ENCODE measurements at places on chromosomes 2 and 18.

DNA sequence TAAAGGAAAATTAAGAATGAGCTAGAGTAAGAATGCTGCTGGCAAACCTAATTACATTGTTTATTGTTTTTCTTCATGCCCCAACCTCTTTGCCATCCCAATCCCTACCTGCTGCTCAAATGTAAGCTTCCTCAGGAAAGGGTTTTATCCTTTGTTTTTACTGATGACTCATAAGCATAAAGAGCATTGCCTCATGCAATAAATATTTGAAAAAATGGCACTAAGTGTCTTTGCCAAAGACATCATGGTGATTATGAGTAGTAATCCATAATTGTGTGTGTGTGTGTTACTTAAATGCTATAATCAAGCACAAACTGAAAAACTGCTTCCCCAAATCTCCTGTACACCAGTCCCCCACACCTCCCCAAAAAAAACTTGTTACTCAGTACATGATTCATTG lies 53.4 kb downstream of the DNER start:
- DNase-seq: no peak

DNA sequence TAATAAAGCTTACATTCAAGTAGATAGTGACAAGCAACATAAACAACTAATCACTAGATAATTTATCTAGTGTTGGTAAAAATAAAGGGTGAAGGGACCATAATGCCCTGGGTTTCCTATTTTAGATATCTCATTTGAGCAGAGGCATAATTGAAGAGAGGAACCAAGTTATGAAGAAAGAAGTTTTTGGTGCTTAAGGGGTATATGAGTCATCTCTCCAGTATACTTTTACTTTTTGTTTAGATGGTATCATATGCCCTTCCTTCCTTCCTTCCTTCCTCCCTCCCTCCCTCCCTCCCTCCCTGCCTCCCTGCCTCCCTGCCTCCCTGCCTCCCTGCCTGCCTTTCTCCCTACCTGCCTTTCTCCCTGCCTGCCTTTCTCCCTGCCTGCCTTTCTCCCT lies 1053.5 kb upstream of the CELF4 start:
- no peak for DNase-seq

DNA sequence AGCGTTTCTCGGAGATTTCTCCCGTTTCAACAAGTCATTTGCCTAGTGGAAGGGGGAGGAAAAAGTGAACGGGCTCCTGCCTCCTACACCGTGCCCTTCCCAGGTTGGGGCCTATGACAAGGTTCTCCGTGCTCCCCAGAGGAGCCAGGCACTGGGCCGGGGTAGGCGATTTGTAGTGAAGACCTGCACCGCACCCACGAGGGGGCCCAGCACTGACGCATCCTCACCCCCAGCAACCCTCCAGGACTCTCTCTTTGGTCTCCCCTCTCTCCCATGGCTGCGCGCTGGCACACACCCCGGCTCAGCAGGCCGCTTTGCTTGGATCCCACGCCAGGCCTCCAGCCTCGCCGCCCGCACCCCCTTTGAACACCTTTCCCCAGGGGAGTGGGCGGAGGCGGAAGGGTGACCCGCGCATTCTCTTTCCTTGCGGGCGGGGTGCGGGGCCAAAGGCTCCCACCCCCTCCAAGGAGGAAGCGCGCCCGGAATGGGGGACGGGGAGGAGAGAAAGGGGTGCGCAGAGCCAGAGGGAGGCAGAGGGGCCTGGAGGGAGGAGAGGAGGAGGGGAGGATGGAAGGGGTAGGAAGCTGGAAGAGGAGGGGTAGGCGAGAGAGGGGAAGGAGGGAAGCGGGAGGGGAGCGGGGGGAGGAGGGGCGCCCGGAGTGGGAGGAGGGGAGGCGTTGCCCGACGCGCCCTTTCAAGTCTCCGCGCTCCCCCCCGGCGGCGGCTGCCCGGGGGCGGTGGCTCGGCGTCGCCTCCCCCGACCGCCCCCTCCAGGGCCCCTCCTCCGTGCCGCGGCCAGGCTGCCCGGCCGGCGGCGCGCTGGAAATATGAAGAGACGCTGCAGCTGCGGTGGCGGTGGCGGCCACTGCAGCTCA lies at the start of gene APCDD1:
APCDD1 (plus strand) TSS at position 830 of the 875 bp plus-strand sequence. CDS start 347 bp downstream, outside the sequence.
- peak; percentile 79 for DNase-seq

GRCh38 chr2:121120991-121121390 lies 164.0 kb downstream of the TFCP2L1 start:
- DNase-seq: no peak

GRCh38 chr2:62711832-62712494 lies 6.5 kb downstream of the EHBP1 start:
- no peak for DNase-seq

DNA sequence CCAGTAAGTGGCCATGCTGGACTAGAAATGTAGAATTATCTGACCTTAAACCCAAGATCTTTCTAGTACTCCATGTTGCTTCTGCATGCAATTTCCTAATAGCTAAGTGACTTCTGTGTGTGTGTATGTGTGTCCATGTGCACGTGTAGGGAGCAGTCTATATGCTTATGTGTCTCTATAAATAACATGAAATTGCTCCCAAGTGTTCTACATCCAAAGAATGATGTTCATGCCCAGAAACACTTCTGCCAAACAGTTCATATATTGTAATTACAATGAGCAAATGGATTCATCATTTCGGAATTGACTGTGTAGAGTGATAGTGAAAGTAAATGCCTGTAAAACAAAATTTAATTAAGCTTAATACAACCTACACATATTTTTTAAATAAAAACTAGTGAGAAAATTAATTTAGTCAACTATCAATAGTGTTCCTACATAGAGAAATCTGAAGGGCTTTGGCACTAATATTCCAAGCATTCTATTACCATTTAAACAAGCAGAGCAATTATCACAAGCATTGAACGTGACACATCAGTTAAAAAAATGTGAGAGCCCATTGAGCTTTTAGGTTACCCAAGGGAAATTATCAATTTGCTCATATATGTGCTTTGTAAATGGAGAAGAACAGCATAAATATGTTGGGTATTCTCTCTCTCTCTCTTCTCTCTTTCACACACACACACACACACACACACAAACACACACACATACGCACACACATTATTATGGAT lies 1067.4 kb downstream of the CNTNAP5 start:
- no peak for DNase-seq

- no peak for DNase-seq
Observed at GRCh38 chr18:21391074-21391673, 149.1 kb downstream of the GREB1L start.

DNA sequence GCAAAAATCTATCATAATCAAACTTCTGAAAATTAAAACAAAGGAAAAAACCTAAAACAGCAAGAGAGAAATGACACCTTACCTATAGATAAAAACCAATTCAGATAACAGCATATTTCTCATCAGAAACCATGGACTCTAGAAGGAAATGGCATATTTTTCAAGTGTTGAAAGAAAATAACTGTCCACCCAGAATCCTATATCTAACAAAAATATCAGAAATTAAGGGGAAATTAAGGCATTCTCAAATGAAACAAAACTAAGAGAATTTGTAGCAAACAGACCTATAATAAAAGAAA lies 257.2 kb downstream of the ANAPC1 start:
- DNase-seq: no peak

DNA sequence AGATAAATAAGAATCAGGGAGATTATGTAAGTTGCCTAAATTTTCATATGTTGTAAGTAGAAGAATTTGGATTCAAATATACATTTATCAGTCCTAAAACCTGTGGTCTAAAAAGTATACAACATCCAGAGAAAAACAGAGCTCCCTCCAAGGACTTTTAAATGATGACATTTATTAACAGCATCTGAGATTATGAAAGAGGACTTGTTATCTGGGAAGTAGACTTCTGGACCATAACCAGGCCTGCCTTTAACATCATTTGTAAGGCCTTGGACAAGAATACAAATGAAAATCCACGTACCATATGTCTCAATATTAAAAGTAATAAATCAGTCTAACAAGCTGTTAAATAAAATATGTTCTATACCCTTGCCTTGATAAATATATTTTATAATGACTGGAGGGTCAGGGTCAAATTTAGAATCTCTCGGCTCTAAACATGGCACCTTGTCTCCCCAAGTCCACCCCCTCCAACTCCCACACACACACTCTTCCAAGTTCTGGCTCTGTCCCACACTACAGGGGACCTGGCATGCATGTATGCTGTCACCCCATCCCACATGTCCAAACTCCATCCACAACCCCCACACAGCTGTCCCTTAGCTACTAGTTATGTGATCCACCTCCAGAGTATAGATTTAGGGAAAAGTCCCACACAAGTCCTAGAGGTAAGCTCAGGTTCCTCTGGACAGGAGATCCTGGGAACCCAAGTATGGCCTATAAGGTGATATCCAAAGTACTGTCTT lies 382.6 kb downstream of the CDH2 start:
- no peak for DNase-seq

GRCh38 chr2:131152074-131152473 lies 46.9 kb downstream of the PLEKHB2 start:
- no peak for DNase-seq

GRCh38 chr2:29374823-29375222 lies 259.6 kb downstream of the CLIP4 start:
- no peak for DNase-seq

DNA sequence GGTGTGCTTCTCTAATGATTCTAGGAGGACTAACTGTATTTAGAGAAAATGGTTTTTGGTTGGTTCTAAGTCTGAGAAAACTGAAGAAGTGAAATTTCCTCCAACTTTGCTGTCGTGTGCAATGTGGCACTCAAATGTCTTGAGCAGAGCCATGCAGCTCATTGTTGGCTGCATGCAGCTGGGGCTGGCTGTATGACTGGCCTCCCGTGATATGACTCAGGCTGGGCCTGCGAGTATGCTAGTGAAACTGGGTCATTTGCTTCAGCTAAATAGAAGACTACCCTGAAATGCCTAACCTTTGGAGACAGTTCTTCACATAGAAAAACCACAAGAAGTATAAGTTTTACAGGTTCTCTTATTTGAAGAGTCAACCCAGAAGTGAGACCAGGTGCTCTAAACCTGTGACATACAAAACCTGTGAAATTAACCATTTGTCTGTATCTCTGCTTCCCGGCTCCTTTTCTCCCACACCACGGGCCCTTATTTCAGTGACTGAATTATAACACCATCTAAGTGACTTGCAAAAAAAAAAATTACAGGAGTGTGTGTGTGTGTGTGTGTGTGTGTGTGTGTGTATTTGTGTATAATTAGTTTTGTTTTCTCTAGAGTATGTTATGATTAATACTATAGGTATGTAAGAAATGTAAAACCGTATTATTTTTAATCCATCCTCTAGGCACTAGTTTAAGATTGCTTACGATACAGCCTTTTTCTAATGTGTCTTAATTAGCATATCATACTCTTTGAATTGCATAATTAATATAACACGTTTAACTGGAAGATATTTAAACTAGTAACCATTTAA lies 15.9 kb downstream of the POLI start:
- DNase-seq: no peak

- DNase-seq: no peak
Observed at GRCh38 chr2:136714452-136714951, 50.8 kb upstream of the THSD7B start.

GRCh38 chr2:1049691-1050090 lies 99.0 kb downstream of the SNTG2 start:
- DNase-seq: no peak

DNA sequence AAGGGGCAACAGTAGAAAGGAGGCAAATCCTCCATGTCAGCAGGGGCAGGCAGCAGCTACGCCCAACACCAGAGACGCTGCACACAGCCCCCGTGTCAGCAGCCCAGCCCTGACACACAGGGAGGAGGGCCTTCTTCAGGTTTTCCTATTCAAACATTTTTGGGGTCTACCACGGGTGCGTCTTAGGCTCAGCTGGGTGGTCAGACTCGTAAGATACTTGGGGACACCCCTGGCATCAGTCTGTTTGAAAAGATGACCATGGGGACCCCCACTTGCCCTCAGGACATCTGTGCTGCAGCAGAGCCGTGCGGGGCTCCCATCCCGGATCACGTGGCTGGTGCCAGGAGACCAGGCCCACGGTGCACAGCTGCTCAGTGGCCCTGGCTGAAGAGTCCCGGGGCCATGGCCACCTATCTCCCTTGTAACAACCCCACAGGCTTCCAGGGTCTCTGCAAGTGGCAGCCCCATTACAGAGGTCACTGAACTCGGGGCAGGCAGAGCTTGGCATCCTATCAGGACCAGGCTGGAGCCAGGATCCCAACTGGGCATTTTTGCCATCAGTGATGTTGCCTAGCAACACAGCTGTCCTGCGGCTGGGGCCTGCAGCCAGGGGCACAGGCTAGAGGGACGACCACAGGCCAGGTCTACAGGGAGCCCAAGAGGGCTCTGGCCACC lies 82.5 kb downstream of the EDAR start:
- DNase-seq: no peak

DNA sequence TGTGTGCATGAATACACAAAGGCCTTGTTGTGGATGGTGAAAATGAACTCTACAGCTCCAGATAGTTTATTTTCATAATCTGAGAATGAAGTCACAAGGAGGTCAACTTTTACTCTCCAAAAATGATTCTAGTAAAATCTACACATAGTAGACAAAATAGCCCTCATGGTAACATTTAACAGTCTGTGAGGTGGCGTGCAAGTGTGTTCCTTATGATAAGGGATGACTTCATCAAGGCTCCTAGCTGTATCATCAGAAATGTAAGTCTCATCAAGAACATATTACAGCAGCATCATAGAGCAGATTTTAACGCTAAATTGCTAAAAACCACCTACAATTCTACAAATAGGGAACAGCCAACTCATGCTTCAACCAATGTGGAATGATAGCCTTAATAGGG lies 72.3 kb upstream of the RIOK3 start:
- no peak for DNase-seq

- no peak for DNase-seq
Observed at GRCh38 chr2:144796936-144797335, 277.0 kb upstream of the ZEB2 start.

- DNase-seq: no peak
Observed at GRCh38 chr2:179861027-179861415, 391 bp downstream of the ZNF385B start.

DNA sequence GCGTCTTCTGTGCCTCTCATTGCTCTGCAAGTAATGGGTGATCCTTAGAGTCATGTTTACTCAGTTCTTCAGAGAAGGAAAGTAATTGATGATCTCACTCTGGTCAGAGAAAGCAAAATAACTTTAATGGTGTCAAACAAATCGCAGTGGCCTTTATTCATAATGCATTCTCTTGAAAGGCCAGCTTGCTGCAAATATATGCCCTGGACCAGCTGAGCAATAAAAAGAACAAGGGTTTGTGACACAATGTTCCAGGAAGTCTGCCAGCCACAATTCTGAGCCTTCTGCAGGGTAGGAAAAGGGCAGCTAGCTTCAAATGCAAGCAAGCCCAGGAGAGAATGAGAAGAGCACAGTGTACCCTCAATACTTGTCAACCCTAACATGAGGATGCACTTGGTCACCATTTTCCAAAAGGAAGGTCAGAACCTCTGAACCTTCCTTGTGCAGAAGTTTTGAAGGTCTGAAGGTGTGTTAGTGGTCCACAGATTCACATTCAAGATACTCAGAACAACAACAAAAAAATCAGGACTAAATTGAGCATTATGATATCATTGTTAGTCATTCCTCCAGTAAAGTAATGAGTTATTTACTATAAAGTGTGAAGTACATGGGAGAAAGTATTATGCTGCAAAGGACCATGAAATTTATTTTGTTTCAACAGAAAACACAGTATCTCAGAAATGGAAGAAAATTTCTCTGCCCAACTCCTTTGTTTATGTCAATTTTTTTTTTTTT lies 355.6 kb downstream of the PAX3 start:
- DNase-seq: no peak

- DNase-seq: no peak
Observed at GRCh38 chr2:150812664-150813367, 325.3 kb upstream of the RND3 start.

GRCh38 chr2:241103176-241103595 lies 1.1 kb upstream of the MTERF4 start:
- DNase-seq: no peak
